NCI-H1092 (cell line): ENCODE measurements at places on chromosomes 7 and 10.

DNA sequence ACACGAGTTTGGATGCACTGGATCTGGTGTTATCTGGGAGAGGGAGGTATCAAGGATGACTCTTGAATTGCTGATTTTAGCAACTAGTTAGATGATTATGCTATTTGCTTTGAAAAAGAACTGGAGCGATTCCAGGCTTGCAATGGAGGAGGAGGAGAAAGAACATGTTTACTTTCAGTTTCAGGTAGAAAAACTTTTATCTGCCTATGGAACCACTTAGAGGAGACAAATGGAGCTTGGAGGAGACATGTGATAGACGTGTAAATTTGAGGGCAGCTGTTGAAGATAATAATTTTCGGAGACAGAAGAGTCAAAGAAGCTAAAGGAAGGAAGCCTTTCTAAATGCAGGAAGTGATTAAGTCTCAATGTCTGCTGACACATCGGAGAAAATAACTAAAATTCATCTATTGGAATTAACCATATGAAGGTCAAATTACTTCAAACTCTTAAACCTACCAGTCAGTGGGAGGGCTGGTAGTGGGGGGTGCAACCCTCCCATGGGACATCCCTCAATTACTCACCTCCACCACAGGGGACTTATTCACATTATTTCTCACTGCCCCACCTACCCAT, 56.4 kb upstream of the GNAI1 start:
- no peak for DNase-seq

GRCh38 chr7:151999424-152000090, 25.9 kb upstream of the GALNT11 start:
- no peak for DNase-seq

DNA sequence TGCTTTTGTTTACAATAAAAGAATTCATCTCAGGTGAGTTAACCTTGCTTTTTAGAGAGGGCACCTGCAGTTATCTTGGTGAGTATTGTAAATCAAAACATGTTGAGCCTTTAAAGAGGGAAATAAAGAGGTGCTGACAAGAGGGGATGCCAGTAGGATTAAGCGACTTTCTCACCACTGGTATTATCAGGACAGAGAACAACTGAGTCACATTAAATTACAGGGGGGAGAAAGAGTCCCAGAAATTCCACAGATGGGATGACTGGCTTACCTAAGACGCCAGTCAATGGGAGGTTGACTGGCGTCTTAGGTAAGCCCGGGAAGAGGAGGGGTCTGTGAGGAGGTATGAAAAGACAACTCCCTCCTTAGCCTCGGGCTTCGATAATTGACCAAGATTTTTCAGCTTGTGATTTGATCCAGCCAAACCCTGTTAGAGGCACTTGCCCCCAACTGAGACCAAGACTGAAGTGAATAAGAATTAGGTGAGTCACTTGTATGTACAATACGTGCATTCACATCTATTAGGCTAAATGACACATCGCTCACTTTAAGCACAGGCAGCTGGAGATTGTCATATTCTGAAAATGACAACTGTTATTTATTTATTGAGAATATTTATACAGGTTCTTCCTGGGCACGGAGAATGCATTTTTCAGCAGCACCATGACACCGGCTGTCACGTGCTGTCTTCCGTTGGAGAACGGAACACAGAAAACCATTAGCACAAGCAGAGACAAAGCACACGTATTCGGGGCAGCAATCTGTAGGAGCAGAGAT, 117.6 kb downstream of the SEM1 start:
- DNase-seq = no peak

DNA sequence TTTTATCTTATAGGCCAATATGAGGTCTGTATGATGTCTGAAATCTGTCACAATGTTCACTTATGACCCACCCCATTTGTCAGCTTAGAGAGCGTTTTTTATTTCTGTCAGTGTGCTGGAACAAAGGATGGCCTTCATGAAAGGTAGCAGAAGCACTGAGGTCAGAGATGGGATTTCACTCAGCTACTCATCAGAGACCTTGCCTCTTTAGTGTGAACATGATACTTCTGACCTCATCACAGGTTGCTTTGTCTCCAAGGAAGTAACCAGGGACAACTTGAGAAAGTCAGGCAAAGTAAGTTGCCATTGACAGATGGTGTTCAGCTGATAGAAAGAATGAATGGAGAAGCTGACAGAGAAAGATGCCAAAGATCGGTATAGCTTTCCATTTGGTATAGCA, 16.3 kb downstream of the YAE1 start:
- no peak for DNase-seq

GRCh38 chr10:125118011-125118611, 42.3 kb downstream of the CTBP2 start:
- DNase-seq = no peak

- no peak for DNase-seq
Measured at GRCh38 chr7:156005202-156005691, 193.0 kb upstream of the SHH start.

GRCh38 chr10:3374914-3375313, 202.3 kb upstream of the PITRM1 start:
- no peak for DNase-seq

- peak; percentile 78 for DNase-seq
Measured at GRCh38 chr7:100803398-100804161, 23.7 kb downstream of the EPHB4 start.

- no peak for DNase-seq
Measured at GRCh38 chr7:22662556-22663356, 64.2 kb upstream of the IL6 start.
